ENCODE measurements at places on chromosomes 3 and 15.

DNA sequence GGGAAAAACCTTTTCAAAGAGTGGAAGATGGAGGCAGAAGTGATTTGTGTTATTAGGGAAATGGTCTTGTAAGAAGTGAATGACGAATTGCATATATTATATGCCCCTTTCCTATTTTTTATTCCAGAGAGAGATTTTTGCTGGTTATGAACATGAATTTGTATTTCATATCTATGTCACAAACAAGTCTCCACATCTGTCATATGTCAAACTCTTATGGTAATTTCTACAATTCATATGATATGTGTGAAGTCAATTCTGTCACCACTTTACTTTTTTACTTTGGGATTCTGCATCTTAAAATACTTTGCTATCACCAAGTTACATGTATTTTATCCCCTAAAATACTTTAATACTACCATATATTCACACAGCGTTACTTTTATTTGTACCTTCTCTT, 594.2 kb upstream of the ARPP21 start:
- DNase-seq: no peak

DNA sequence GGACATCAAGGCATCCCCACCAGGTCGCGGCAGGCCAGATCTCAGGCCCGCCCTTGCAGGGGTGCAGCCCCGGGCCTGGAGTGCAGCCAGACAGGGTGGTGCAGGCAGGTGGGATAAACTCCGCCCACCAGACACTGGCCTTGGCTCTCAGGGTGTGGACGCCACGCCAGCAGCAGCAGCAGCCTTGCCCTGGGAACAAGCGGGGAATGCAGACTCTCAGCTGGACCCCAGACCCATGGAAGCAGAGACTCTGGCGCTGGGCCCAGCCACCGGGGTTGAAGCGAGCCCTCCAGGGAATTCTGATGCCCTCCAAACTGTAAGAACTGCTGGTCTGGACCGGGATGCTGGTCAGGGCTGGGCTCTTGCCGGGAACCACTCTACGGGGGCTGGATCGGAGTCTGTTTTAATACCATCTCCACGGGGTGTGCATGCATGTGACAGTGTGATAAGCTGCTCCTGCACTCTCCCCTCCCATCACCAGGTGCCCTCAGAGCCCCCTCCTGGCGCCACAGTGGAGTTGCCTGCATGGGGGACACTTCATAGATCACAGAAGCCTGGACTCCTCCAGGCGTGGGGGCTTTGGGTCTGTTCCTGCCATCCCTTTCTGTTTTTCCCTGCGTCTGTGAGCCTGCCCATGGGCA, 142.7 kb downstream of the NSMCE3 start:
- DNase-seq: no peak

GRCh38 chr15:97692301-97693015, 268.0 kb upstream of the ARRDC4 start:
- no peak for DNase-seq

GRCh38 chr3:179884136-179884535, 152.6 kb downstream of the PEX5L start:
- DNase-seq: no peak

DNA sequence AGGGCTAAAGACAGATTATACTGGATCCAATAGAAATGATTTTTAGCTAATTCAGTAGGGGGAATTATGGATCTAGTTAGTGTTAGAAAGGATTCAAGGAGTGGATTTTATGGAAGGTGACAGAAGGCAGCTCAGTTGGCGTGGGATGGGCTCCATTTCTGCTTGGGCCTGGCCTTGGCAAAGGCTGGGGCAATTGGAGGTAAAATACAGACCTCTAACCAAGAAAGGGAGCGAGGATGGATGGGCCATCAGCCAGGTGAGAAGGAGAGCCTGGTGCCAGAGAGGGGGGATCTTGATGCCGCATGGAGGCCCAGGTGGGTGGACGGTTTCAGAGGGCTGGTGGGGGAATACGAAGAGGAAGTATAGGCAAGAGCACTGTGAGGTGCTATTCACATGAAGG, 40.7 kb upstream of the TRA2B start:
- no peak for DNase-seq

GRCh38 chr15:55774113-55774970, 31.4 kb upstream of the PRTG start:
- DNase-seq: no peak

- DNase-seq: no peak
Measured at GRCh38 chr3:96576935-96577334, 237.5 kb upstream of the EPHA6 start.

DNA sequence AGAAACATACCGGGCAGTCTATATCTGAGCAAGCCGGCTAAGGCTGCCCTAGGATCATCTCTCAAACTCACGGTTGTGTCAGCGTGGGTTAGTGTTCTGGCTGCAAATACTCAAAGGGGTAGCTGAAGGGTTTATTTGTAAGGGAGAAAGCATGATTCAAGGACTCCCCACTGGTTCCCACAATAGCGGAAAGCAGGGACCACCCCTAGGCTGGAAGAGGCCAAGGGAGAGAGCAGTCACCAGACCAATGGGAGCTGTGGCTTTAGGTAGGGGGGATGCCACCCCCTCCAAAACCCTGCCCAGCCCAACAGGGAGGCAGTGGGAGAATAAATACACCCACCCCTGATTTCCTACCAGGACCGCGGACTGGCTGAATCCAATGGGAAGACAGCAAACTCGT, 7.3 kb upstream of the LMCD1 start:
- no peak for DNase-seq

DNA sequence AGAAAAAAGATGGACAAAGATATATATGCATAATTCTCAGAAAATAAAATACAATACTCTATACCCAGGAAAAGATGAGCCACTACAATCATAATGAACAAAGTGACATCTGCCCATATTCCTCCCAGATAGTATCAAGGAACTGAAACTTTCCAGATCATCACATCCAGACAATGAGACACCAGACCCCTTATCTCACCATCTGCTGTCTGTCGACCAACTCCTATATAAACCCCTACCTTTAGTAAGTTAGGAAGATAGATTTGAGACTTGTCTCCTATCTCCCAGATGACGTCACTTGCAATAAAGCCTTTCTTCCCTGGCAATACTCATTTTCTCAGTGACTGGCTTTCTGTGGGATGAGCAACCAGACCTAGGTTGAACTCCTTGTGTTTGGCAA, 1071.6 kb downstream of the PLOD2 start:
- no peak for DNase-seq

DNA sequence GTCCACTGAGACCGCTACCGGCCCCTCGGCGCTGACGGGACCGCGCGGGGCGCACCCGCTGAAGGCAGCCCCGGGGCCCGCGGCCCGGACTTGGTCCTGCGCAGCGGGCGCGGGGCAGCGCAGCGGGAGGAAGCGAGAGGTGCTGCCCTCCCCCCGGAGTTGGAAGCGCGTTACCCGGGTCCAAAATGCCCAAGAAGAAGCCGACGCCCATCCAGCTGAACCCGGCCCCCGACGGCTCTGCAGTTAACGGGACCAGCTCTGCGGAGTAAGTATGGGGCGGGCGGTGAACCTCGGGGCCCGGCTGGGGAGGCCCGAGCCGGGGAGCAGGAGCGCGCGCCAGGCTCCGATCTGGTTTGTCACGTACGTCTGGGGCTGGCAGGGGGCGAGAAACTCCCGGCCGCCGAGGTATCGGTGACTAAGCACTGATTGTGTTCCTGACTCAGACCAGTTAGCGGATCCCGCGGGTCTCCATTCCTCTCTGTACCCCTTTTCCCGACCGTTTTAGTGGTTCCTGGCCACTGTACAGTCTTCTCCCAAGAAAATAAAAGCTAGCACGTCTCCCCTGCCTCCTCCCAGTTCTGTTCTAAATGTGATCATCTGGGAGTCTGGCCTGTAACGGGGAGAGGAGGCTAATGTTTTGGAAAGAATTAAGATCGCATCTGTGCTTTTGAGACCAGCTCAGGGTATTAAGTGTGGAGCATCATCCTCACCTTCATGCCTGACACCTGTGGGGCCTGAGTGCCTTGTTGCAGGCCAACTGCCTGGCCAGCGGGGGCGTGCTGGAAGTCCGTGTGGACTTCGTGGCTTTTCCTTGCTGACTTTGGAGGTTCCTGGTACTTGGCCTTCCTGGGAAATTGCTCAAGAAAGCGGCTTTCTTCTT, 691 bp downstream of the MAP2K1 start:
- peak; percentile 46 for DNase-seq

- no peak for DNase-seq
Measured at GRCh38 chr3:101252307-101252706, 68.1 kb downstream of the IMPG2 start.

GRCh38 chr15:92322566-92323355, 70.9 kb upstream of the ST8SIA2 start:
- no peak for DNase-seq

- no peak for DNase-seq
Measured at GRCh38 chr15:70026991-70027390, 70.7 kb downstream of the TLE3 start.

DNA sequence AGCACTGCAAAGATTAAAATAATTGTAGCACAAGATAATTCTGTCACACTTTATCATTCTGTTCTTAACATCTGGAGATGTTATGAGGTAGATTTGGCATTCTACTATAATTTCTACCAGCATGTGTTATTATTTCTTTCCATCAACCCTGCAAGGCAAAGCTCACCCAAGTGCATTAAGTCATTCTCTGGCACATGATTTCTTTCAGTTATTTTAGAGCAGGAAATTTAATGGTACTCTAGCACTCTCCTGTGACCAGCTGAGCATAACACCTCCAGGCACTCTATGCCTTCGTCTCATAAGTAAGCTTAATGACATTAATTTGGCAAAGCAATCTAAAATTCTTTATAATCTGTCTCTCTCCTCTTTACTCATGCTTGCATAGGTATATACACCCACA, 300.2 kb upstream of the GPR149 start:
- no peak for DNase-seq

DNA sequence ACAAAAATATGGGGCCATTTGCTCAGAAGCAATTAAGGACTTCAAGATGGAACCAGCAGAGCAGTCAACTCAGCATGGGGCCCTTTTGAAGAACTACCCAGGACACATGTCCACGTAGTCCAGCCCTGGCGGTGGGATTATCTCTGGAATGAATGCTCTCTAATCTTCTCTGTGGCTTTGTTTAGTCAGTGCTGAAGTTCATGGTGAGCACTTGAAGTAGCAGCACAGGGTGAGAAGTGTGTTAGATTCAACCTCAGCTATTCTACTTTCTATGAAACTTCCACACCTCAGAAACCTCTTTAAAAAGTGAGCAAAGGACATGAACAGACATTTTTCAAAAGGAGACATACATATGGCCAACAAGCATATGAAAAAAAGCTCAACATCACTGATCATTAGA, 74.4 kb downstream of the THRB start:
- DNase-seq: no peak

DNA sequence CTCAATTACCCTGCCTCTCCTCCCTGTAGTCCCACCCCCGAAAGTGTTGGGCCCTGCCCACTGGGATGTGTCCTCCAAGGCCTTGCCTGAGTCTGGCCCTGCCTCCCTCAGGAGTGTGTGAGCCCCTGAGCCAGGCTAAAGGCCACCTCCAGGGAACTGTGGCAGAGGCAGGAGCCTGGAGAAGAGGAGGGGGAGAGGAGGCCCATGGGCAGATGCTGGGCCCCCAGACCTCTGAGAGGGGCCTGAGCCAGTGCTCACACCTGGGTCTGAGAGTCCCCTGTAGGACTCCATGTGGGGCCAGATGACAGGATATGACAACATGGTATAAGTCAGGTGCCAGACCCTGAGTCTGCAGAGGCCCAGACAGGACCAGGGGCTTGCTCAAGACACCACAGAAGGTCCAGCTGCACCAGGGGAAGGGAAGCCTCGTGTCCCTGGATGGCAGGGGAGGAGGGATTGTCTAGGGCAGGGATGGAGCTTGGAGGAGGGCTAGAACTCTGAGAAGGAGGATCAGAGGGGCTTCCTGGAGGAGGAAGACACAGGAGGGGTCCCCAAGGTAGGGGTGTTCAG, 217.9 kb downstream of the TBC1D2B start:
- no peak for DNase-seq

Measured in T1000 (cell line).